T-helper 1 cell treated with Interleukin-12 subunit alpha and Interleukin-12 subunit beta and Interleukin-4 antibody, amounts not matched to agents 30 ng/mL and 1 ng/mL, for 36 hours (primary cell): ENCODE measurements at places on chromosomes 6 and 20. TPM values are rescaled to one million over a fixed set of nuclear protein-coding genes. Genes with fewer than 3 reads are reported as not detected.

The GUCA1A gene
- not detected in 2 replicates for total RNA-seq

The TGM3 gene
- total RNA-seq, result not detected in 2 replicates

The CNKSR3 gene
- total RNA-seq, result not detected in 2 replicates

The EDN3 gene
- total RNA-seq, result not detected in 2 replicates

The KLHDC3 gene
- 62.5 and 67.0 TPM in 2 replicates for total RNA-seq

The OR2H2 gene
- total RNA-seq, result not detected in 2 replicates

The TRIM31 gene
- total RNA-seq, result not detected in 2 replicates

The GPLD1 gene
- 0.34 and 0.59 TPM in 2 replicates for total RNA-seq

The SLPI gene
- 0.64 and 0.88 TPM in 2 replicates for total RNA-seq

The C20orf141 gene
- total RNA-seq, result not detected in 2 replicates

The C2 gene
- 0.12 and 1.7 TPM in 2 replicates for total RNA-seq

The ACSS1 gene
- 24.0 and 25.9 TPM in 2 replicates for total RNA-seq

The TCF15 gene
- total RNA-seq, result not detected in 2 replicates

The MOXD1 gene
- total RNA-seq, result 0.10 and 0.39 TPM in 2 replicates

The SLC32A1 gene
- not detected in 2 replicates for total RNA-seq

The PRKN gene
- not detected in 2 replicates for total RNA-seq

The LPA gene
- 0.02 TPM in 1 of 2 replicates, not detected in the other for total RNA-seq

The TBX18 gene
- not detected in 2 replicates for total RNA-seq

The PCIF1 gene
- total RNA-seq, result 42.8 and 42.9 TPM in 2 replicates

The ASF1A gene
- 41.4 and 47.1 TPM in 2 replicates for total RNA-seq

The CEP85L gene
- 50.3 and 57.6 TPM in 2 replicates for total RNA-seq

The LY6G6C gene
- 0.41 TPM in 1 of 2 replicates, not detected in the other for total RNA-seq

The LAMA4 gene
- total RNA-seq, result not detected in 2 replicates

The HLA-DOA gene
- 5.8 and 8.4 TPM in 2 replicates for total RNA-seq

The TRIM10 gene
- total RNA-seq, result 0.34 and 0.37 TPM in 2 replicates

The TFEB gene
- total RNA-seq, result 20.5 and 22.1 TPM in 2 replicates

The SOX18 gene
- total RNA-seq, result 1.8 and 2.2 TPM in 2 replicates

The HSPA12B gene
- total RNA-seq, result not detected in 2 replicates

The TINAG gene
- not detected in 2 replicates for total RNA-seq

The SYTL3 gene
- 61.0 and 64.0 TPM in 2 replicates for total RNA-seq

The COL9A3 gene
- total RNA-seq, result 0.15 TPM in 1 of 2 replicates, not detected in the other

The DOP1A gene
- total RNA-seq, result 15.0 and 17.4 TPM in 2 replicates

The NHSL1 gene
- 1.2 TPM in 2 replicates for total RNA-seq

The BPIFA1 gene
- total RNA-seq, result not detected in 2 replicates

The PAX1 gene
- not detected in 2 replicates for total RNA-seq

The NRSN1 gene
- not detected in 2 replicates for total RNA-seq

The ROS1 gene
- not detected in 2 replicates for total RNA-seq

The GNAS gene
- total RNA-seq, result 649 and 675 TPM in 2 replicates

The TM9SF4 gene
- total RNA-seq, result 44.3 and 44.4 TPM in 2 replicates

The PCK1 gene
- total RNA-seq, result not detected in 2 replicates

The SEL1L2 gene
- not detected in 2 replicates for total RNA-seq

The GLP1R gene
- total RNA-seq, result not detected in 2 replicates

The UBE2C gene
- total RNA-seq, result 132 and 140 TPM in 2 replicates

The WFDC5 gene
- total RNA-seq, result not detected in 2 replicates

The CAPN11 gene
- total RNA-seq, result not detected in 2 replicates
